ENCODE measurements at places on chromosomes 7 and 10.

- DNase-seq = no peak
Observed at GRCh38 chr10:16681521-16681920, 135.7 kb downstream of the RSU1 start.

- no peak for DNase-seq
Observed at GRCh38 chr7:17745610-17746009, 194.7 kb downstream of the SNX13 start.

GRCh38 chr10:10542477-10542876, 475.2 kb upstream of the CELF2 start:
- no peak for DNase-seq

DNA sequence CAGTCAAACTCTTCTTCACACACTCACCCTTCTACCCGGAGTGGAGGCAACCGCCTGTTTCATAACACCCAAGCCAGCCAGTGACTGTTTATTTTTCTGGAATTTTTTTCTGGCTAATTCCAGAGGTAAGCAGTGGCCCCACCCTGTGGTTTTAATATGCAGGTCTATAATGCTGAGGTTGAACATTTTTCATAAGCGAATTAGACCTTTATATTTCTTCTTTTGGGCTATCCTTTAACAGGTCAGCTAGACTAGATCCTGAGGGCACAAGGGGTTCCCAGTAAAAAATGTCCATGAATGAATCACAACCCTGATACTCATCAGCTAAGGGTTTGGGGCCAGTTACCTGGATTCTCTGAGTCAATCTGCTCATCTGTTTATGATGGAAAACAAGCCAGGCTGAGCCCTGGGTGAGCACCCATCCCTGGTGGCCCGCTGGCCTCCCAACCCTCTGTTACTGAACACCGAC, 76.2 kb downstream of the GRB10 start:
- no peak for DNase-seq
